Vagina (tissue), 2 donors: ENCODE measurements at places on chromosomes 3 and 15. TPM values are rescaled to one million over a fixed set of nuclear protein-coding genes. Genes with fewer than 3 reads are reported as not detected.

- peaks cover 57% of the 10 kb centered on the region for H3K4me1 ChIP-seq
- H3K4me3 ChIP-seq = no peak overlapping the region
- H3K27me3 ChIP-seq = no peaks in the 10 kb centered on the region
- peaks cover 28% of the 10 kb centered on the region for H3K36me3 ChIP-seq
Observed at GRCh38 chr3:70980646-70981170, 602.8 kb downstream of the FOXP1 start.

- H3K4me3 ChIP-seq = no peak overlapping the region
- H3K4me1 ChIP-seq = peaks cover 5% of the 10 kb centered on the region
Observed at GRCh38 chr3:174620138-174620537, 239.0 kb upstream of the NAALADL2 start.

DNA sequence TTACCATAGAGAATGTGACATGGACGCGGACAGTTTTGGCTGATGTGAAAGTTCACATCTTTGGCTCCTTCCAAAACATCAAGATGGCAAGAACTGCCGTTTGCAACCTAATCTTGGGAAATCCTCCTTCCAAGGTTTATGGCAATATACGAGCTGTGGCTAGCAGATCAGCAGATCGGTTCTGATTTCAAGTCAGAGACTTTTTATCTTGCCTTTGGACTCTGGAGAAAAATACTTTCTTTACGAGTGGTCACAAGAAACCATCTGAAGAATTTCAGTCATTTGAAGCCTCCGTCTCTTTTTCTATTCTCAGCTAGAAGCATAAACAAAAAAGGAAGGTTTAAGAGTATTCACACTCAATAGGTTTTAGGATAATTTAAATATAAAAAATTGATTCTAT, 153.5 kb upstream of the MEIS2 start:
- H3K36me3 ChIP-seq = no peaks in the 10 kb centered on the region
- no peaks in the 10 kb centered on the region for H3K27me3 ChIP-seq
- no peak overlapping the region for H3K4me3 ChIP-seq
- no peak overlapping the region for H3K27ac ChIP-seq
- H3K4me1 ChIP-seq = no peaks in the 10 kb centered on the region

Gene LDHAL6B
- total RNA-seq = not detected

- H3K27ac ChIP-seq = no peak overlapping the region
- no peaks in the 10 kb centered on the region for H3K4me1 ChIP-seq
- no peak overlapping the region for H3K4me3 ChIP-seq
Observed at GRCh38 chr15:48717458-48717857, 71.9 kb upstream of the FBN1 start.

DNA sequence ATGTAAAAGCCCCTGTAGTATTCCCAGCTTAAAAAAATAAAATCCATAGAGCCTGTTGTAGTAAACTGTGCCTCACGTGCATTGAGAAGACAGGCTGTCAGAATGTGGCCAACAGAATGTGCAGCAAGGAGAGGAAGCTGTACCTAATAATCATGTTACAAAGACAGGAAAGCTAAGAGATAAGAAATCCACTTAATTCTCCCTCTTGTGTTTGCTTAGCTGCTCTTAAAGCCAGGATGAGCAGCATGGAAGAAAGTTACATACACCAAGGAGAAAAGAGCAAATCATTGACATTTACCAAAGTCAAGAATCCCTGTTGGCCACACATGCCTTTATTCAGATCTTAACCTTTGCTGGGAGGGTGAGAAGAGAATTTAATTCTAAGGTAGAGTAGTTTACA, 85.9 kb downstream of the TNIK start:
- no peaks in the 10 kb centered on the region for H3K4me1 ChIP-seq
- H3K36me3 ChIP-seq = no peaks in the 10 kb centered on the region
- no peak overlapping the region for H3K27ac ChIP-seq
- H3K27me3 ChIP-seq = no peaks in the 10 kb centered on the region
- H3K4me3 ChIP-seq = no peak overlapping the region

DNA sequence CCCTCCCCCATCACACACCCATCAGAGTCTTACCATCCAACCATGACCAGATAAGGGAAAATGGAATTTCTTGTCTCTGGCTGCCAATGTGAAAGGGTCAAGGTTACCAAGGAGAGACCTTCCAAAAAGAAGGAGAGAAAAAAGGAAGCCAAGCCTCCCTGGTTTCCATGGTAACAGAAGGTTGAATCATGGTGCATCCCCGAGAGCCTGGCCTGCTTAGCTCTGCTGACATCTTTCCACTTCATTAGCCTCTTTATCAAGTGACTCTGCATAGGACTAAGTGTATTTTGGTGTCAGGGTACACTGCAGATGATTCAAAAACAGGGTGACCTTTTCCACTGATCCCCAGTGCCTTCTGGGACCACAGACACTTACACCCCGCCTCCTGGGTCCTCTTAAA, 225.7 kb upstream of the PPP2R3A start:
- no peak for DNase-seq
- H3K4me1 ChIP-seq = no peaks in the 10 kb centered on the region
- no peaks in the 10 kb centered on the region for H3K36me3 ChIP-seq
- H3K27ac ChIP-seq = no peak overlapping the region
- no peak overlapping the region for H3K4me3 ChIP-seq
- H3K27me3 ChIP-seq = no peaks in the 10 kb centered on the region

Gene CPNE4
- total RNA-seq = 3.2 TPM

DNA sequence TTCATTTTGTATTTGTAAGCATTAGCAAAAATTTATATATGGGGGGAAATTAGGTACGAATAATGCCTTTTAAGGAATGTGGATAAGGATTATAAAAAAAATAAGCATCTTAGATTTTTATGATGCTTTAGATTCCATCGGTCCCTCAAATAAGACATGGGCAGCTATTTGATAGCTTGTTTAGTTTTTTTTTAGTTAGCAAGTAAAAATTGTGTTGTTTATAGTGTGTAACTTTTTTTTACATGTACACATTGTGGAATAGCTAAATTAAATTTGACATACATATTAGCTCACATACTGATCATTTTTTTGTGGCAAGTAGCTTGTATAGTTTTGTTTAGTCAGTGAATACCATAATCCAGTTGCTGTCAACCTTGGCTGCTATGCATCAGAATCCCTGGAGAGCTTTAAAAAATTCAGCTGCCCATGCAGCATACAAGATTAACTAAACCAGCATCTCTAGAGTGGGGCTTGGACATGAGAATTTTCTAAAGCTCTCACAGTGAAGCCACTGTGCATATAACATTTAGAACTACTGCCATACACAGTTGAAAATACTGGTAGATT, 53.9 kb downstream of the TMOD3 start:
- no peaks in the 10 kb centered on the region for H3K36me3 ChIP-seq
- no peak overlapping the region for H3K27ac ChIP-seq
- no peaks in the 10 kb centered on the region for H3K27me3 ChIP-seq

DNA sequence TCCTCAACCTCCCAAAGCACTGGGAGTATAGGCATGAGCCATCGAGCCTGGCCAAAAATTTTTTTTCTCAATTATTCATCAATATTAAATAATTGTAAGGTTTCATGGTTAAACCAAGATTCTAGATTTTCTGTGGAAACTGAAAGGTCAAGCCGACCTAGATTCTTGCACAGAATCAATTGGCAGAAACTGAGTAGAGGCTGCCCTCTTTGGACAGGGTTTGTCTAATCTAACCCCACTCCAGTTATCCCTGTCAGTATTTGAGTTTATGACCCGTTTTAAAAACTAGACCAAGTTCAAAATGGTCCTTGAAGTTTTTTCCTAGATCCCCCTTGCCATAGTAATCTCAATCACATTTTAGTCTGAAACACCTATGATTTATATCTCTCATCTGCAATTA, 8.6 kb upstream of the ADAM10 start:
- no peak overlapping the region for H3K27ac ChIP-seq
- peaks cover 6% of the 10 kb centered on the region for H3K4me1 ChIP-seq
- H3K27me3 ChIP-seq = no peaks in the 10 kb centered on the region
- no peak overlapping the region for H3K4me3 ChIP-seq

Gene WDR49
- 2.2 TPM for total RNA-seq

Gene KLHL40
- total RNA-seq = not detected

- H3K27ac ChIP-seq = no peak overlapping the region
- peak; percentile 55 for DNase-seq
- no peaks in the 10 kb centered on the region for H3K4me1 ChIP-seq
- no peaks in the 10 kb centered on the region for H3K36me3 ChIP-seq
- H3K27me3 ChIP-seq = no peaks in the 10 kb centered on the region
Observed at GRCh38 chr3:42718338-42718737, 15.7 kb upstream of the HHATL start.

DNA sequence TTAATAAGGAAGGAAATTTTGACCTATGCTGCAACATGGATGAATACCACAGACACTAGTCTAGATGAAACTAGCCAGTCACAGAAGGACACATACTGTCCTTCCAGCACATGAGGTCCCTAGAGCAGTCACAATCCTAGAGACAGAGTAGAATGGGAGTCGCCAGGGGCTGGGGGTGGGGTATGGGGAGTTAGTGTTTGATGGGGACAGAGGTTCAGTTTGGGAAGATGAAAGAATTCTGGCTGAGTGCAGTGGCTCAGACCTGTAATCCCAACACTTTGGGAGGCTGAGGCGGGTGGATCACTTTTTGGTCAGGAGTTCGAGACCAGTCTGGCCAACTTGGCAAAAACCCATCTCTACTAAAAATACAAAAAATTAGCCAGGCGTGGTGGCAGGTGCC, 99.2 kb downstream of the TPRA1 start:
- H3K4me1 ChIP-seq = no peaks in the 10 kb centered on the region
- no peak for DNase-seq
- no peaks in the 10 kb centered on the region for H3K36me3 ChIP-seq
- H3K4me3 ChIP-seq = no peak overlapping the region
